ENCODE measurements at places on chromosomes 7 and 10.

DNA sequence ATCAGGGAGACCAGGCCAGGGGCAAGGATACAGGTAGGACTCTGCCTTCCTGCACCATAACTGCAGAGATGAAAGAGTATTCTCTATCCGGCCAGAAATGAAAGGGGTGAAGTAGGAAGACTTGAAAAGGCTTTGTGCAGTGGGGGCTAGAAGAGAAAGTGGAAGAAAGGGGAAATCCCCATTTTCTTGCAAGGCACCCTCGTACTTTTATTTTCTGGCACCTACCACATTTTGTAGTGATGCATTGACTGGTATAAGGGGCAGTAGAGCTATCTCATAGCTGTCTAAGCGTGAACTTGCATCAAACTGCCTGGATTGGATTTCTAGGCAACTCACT, 752 bp upstream of the CAMK2G start:
- DNase-seq, result no peak
- peaks cover 17% of the 10 kb centered on the region for H3K4me1 ChIP-seq
- peak overlapping the region; percentile 98 for H3K4me3 ChIP-seq
- H3K27me3 ChIP-seq, result no peaks in the 10 kb centered on the region

DNA sequence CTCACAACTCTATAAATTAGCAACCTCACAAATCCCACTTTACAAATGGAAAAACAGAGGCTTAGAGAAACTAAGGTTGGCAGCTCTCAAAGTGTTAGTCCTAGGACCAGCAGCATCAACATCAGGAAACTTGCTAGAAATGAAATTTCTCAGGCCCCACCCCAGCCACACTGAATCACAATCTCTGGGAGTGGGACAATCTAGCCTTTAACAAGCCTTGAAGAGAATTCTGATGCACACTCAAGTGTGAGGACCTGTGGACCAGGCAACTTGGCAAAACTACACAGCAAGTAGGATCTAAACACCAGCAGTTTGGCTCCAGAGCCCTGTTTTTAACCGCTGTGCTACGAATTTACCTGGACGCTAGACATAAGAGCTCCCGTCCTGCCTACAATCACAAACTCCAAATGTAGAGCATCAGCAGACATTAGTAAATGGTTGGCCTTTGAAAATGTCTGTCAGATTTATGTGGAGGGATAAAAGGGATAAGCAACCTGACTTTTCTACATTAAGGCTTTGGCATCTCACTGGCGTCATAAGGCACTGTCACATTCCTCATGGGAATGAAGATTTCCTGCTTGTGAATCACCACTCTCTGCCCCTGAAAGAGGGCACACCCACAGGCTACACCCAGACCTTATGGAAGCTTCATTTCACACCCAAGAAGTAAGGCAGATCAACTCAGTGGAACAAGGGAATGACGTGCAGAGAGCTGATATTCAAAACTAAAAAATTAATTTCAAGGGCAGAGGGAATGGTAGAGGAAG, 34.5 kb downstream of the PPP1R3C start:
- H3K4me1 ChIP-seq, result no peaks in the 10 kb centered on the region
- no peaks in the 10 kb centered on the region for H3K36me3 ChIP-seq
- H3K27ac ChIP-seq, result peak overlapping the region; percentile 21
- H3K4me3 ChIP-seq, result no peak overlapping the region

GRCh38 chr7:41942468-41943093, 239.7 kb upstream of the INHBA start:
- peak overlapping the region; percentile 3 for H3K27ac ChIP-seq
- no peaks in the 10 kb centered on the region for H3K36me3 ChIP-seq
- H3K27me3 ChIP-seq, result no peaks in the 10 kb centered on the region
- no peak for DNase-seq
- peak overlapping the region; percentile 40 for H3K4me3 ChIP-seq

- H3K27ac ChIP-seq, result no peak overlapping the region
- no peaks in the 10 kb centered on the region for H3K36me3 ChIP-seq
- H3K4me3 ChIP-seq, result no peak overlapping the region
These were observed 21.2 kb downstream of the ASB15 start for GRCh38 chr7:123622660-123623386.

DNA sequence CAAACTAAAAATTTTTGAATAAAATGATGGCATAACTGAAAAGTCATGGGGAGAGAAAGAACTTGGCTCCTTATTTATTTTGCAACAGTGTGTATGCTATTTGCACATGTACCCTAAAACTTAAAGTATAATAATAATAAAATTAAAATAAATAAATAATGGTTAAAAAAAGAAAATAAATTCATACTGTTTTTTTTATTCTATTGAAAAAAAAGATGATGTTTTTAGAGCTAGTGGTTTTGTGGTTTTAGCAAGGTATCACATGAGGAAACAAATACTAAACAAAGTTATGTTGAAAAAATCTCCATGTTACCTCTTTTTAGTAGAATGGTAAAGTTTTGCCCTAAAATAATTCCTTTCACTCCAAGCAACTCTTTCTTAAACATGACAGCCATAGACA, 26.2 kb downstream of the TMEM168 start:
- H3K36me3 ChIP-seq, result no peaks in the 10 kb centered on the region
- DNase-seq, result no peak
- no peak overlapping the region for H3K4me3 ChIP-seq
- H3K27ac ChIP-seq, result no peak overlapping the region

- DNase-seq, result no peak
- H3K27ac ChIP-seq, result no peak overlapping the region
These were observed 536.5 kb upstream of the MGMT start for GRCh38 chr10:128930515-128930914.

GRCh38 chr10:113266147-113266546, 286.7 kb upstream of the HABP2 start:
- H3K4me1 ChIP-seq, result no peaks in the 10 kb centered on the region
- H3K36me3 ChIP-seq, result no peaks in the 10 kb centered on the region
- no peaks in the 10 kb centered on the region for H3K27me3 ChIP-seq

- no peak for DNase-seq
- no peaks in the 10 kb centered on the region for H3K4me1 ChIP-seq
- H3K36me3 ChIP-seq, result no peaks in the 10 kb centered on the region
These were observed 9.5 kb upstream of the URGCP start for GRCh38 chr7:43915907-43916306.

GRCh38 chr10:114855776-114856543, 34.4 kb downstream of the FHIP2A start:
- no peak overlapping the region for H3K4me3 ChIP-seq
- H3K27ac ChIP-seq, result no peak overlapping the region
- H3K27me3 ChIP-seq, result no peaks in the 10 kb centered on the region

DNA sequence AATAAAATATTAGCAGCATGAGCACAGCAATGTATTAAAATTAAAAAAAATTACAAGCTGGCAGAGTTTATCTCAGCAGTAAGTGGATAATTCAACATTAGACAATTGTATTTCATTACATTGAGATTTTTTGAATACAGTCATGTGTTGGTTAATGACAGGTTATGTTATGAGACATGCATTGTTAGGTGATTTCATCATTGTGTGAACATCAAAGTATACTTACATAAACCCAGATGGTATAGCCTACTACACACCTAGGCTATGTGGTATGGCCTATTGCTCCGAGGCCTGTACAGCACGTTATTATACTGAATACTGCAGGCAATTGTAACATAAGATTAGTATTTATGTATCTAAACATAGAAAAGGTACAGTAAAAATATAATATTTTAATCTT, 29.7 kb downstream of the CCDC6 start:
- H3K27me3 ChIP-seq, result no peaks in the 10 kb centered on the region
- H3K27ac ChIP-seq, result no peak overlapping the region
- no peaks in the 10 kb centered on the region for H3K4me1 ChIP-seq
- no peak overlapping the region for H3K4me3 ChIP-seq
- H3K36me3 ChIP-seq, result no peaks in the 10 kb centered on the region

- H3K4me3 ChIP-seq, result no peak overlapping the region
- no peak overlapping the region for H3K27ac ChIP-seq
- H3K36me3 ChIP-seq, result no peaks in the 10 kb centered on the region
- no peaks in the 10 kb centered on the region for H3K27me3 ChIP-seq
- H3K4me1 ChIP-seq, result no peaks in the 10 kb centered on the region
- DNase-seq, result no peak
These were observed 215.0 kb downstream of the USP6NL start for GRCh38 chr10:11396311-11396955.
